ENCODE measurements at places on chromosomes 1 and 21. TPM values are rescaled to one million over a fixed set of nuclear protein-coding genes. Genes with fewer than 3 reads are reported as not detected.

GRCh38 chr1:47696737-47697441 is 259.0 kb downstream of the FOXD2 start:
- no peaks in the 10 kb centered on the region for H3K4me1 ChIP-seq
- no peak overlapping the region for H3K27ac ChIP-seq
- no peaks in the 10 kb centered on the region for H3K27me3 ChIP-seq
- DNase-seq: no peak
- no peak overlapping the region for H3K4me3 ChIP-seq

DNA sequence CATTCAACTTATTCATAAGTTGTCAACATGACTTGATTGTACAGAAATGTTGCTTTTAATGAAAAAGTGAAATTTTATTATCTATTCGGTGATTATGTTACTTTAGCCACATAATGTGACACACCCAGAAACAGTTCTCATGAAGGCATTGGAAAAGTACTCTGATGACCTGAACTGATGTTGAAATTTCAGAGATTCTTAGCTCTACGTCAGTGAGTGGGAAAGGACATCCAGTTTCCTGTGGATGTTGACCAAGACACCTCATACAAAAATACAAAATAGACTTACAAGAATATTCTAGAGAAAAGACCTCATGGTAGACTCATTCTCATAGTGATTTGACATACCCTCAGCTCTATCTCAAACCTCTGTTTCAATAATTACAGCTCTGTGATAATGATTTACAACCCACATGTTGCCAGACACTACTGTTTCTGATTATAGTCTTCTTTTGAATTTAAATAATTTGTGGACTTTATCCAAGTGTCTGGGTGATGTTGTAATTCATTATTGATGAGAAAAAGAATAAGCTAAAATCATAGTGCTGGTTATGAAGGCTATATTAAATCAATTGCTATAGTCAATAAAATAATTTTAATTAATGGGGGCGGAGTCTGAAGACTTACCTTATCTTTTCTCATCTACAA is 37.3 kb downstream of the KCNK2 start:
- no peaks in the 10 kb centered on the region for H3K27me3 ChIP-seq
- no peak for DNase-seq
- H3K4me3 ChIP-seq: no peak overlapping the region
- H3K4me1 ChIP-seq: no peaks in the 10 kb centered on the region

DNA sequence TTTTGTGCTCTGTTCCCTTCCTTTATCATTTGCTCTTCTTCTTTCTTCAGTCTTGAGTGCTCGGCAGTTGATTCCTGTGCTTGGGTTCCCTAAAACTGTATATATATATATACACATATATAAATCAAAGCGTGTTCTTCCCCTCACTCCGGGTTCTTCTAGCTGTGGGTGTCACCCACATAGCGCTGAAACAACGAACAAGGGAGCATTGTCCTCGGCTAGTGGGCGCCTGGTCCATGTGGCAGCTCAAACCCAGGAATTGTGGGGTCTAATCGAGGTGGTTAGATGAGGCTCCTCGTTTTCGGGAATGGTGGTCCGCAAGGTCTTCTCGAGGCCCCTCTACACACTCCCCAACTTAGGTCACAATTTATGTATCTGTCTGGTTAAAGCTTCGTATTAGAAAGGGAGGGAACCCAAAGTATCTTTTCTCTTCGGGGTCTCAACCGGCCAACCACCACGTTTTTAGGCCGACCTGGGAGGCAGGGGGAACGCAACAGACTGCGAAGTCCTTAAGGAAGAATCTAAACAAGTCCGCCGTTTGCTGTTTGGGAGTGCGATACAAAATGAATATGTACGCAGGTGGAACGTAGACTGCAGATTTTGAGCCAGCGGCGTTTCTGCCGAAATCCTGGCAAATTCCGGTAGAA is 504 bp upstream of the SDHC start:
- H3K27me3 ChIP-seq: no peaks in the 10 kb centered on the region
- H3K4me1 ChIP-seq: peaks cover 8% of the 10 kb centered on the region
- H3K27ac ChIP-seq: peak overlapping the region; percentile 88
- H3K36me3 ChIP-seq: peaks cover 4% of the 10 kb centered on the region
- H3K4me3 ChIP-seq: peak overlapping the region; percentile 93

GRCh38 chr21:27400045-27400444 is 433.2 kb upstream of the ADAMTS5 start:
- no peak overlapping the region for H3K4me3 ChIP-seq
- H3K27me3 ChIP-seq: no peaks in the 10 kb centered on the region
- DNase-seq: no peak

Gene CHD5
- polyA plus RNA-seq: 0.22 TPM

DNA sequence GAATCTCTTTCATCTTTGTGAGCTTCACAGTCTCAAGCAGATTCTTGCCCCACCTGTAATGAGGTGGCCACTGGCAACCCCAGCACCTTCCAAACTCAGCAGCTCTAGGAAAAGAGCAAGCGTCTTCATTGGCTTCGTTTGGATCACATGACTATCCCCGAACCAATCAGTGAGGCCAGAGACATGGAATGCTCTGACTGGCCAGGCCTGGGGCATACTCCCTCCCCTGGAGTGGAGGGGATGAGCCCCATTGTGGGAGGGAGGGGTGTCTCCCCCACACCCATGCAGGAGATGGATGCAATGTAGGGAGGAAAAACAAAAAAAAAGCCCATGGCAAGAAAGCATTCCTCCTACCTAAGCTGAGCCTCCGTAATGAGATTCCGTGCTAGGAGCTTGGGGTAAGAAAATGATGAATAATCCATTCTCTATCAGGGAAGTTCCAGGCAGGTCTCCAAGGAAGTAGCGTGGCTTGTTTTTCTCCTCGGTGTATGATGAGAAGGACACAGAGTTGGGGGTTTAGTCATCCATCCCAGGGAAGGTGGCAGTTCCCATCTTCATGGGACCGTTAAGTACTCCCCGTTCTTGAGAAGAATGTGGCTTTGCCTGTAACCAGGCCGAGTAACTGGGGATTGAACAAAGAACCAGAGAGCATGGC is 32.7 kb downstream of the FHAD1 start:
- no peak overlapping the region for H3K4me3 ChIP-seq
- H3K36me3 ChIP-seq: no peaks in the 10 kb centered on the region
- DNase-seq: no peak
- no peaks in the 10 kb centered on the region for H3K27me3 ChIP-seq
- no peaks in the 10 kb centered on the region for H3K4me1 ChIP-seq

DNA sequence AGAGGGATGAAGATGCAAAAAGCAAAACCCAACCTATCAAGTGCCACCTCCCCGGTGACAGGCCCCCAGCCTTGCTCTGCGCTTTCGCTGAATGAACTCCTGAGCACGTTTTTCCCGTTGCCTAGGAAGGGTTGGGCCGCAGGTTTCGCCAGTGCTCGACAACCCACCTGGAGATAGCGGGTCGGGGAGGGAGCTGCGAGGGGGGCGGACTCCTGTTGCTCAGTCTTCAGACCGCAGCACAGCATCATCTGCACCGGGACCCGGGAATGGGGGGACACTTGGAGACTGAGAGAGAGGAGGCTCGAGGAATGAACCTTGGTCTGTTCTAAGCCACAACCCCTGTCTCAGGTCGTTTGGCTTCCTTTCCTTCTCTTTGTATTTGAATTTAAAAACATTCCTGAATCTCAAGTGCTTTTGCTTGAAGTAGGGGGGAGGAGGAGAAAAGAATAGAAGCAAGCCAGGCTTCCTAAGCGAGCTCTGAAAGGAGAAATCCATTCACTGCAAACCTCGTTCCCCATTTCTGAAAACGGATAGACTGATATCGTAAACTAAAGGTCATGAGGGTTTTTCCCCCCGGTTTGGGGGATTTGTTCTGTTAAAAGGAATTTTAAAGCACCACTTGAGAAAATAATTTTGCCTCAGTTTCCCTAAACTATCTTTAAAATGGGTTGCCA is 1.2 kb downstream of the AK5 start:
- peaks cover 33% of the 10 kb centered on the region for H3K4me1 ChIP-seq
- no peak overlapping the region for H3K27ac ChIP-seq
- no peaks in the 10 kb centered on the region for H3K36me3 ChIP-seq
- peak; percentile 8 for DNase-seq

Data from B cell (primary cell).